ENCODE measurements at places on chromosomes 6 and 20.

- no peak for DNase-seq
These were observed 82.7 kb downstream of the SIM1 start for GRCh38 chr6:100382031-100382430.

DNA sequence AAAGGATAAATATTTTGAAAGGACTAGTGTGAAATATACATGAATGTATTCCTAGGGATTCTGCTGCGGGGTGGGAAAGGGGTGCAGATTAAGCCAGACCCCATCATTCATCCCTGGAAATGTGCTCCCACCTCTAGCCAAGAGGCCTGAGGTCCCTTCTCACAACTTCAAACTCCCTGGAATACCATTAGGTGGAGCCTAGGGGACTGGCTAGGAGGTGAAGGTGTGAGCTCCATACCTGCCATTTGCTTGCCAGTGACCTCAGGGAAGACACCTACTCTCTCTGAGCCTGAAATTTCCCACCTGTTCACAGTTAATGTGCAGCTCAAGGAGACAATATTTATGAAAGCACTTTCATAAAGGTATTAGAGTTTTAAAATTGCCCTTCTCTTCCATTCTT lies 4.7 kb upstream of the CCN2 start:
- no peak for DNase-seq

DNA sequence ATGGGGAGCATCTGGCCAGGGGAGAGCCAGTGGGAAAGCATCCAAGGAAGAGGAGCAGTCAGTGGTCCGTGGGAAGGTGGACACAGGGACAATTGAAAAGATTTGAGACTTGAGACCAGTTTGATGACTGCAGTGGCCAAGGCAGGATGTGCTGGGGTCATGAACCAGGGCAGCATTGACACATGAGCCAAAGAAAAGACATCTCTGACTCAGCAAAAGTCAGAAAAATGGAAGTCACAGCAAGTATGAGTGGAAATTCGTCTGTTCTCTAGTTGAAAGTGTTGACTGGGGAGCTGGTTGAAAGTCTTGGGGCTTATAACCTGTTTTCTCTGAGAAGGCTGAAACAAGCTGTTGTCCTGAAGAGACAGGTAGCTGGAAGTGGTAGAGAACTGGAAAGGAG lies 31.3 kb downstream of the RAB22A start:
- DNase-seq = no peak

- DNase-seq = no peak
These were observed 377.4 kb downstream of the PHF3 start for GRCh38 chr6:64013011-64013410.

- DNase-seq = no peak
These were observed 93.0 kb upstream of the POPDC3 start for GRCh38 chr6:105272786-105273185.

GRCh38 chr6:112983713-112984261 lies 636.7 kb downstream of the RFPL4B start:
- DNase-seq = no peak

DNA sequence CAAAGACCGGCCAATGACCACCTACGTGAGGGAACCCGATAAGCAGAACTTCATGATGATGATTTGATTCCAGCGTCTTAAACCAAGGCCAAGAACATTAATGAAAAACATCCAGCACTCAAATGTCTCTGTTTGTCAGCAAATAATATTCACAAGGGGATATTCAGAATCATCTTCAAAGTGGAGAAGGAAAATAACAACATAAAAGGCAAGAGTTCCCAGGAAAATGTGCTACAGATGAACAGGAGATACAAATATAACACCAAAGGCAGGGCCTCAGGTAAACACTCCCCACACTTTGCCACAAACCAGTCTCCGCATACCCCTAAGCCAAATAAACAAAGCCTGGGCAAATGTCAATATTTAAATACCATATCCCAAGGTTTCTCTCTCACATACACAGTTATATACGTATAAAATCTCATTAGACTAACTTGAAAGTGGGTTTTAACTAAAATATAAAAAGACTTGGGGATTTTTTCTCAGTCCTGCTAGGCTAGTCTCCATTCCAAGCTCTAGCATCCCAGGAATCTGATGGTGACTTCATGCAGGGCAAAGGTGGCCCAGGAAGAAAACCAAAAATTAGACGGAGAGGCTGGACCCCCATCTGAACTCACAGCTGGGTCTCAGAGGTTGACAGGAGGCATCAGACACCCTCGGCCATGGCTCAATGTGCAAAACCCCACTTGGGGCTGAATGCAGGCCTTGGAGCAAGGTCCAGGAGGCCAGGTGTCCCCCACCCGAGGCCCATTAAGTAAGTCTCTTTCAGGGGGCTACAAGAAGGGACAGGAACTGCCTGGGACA lies 32.1 kb downstream of the TRAM2 start:
- no peak for DNase-seq

- no peak for DNase-seq
These were observed 49.8 kb downstream of the MAP3K7 start for GRCh38 chr6:90537027-90537426.

GRCh38 chr20:833450-834150 lies at the start of gene FAM110A:
Gene FAM110A (plus strand): TSS chr20:833715. CDS start chr20:844805, 11,090 bp downstream.
- DNase-seq = peak; percentile 95

GRCh38 chr20:3340443-3340842 lies 67.0 kb downstream of the DNAAF9 start:
- no peak for DNase-seq

- no peak for DNase-seq
These were observed 135.1 kb upstream of the PMEPA1 start for GRCh38 chr20:57844626-57845596.

- peak; percentile 38 for DNase-seq
These were observed 33.2 kb upstream of the PNISR start for GRCh38 chr6:99458319-99458718.

- DNase-seq = no peak
These were observed 142.6 kb downstream of the CDH26 start for GRCh38 chr20:60100780-60101179.

DNA sequence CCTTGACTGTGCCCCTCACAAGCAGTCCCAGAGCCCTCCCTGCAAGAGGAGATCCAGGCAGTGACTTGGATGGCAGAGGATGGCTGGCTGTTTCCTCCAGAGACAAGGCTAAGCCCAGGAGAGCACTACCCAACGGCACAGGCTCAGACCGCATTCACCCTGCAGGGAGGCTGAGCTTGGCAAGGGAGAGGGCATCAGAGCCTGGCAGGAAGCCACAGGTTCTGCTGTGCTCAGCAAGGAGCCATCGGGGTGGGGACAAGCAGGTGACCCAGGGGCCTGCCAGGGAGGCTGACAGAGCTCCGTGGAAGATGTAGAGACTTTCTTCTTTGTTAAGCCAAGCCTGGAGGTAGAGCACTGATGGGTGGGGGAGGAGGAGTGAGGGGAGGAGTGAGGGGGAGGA lies 159.2 kb upstream of the CST7 start:
- no peak for DNase-seq

DNA sequence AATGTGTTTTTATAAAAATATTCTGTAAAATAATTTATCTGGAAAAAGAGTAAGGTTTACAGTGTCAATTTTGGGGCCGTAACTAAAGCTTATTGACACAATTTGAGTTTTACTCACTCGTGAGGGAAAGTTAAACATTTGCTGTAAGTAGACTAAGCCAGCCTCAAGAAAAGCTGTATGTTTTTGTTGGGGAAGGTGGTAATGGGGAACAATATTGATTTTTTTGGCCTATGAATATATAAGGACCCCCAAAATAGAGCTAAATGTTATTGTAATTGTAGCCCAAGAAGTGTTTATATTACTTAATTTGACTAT lies 1.4 kb downstream of the SENP6 start:
- no peak for DNase-seq

GRCh38 chr6:107435798-107436197 lies 23.6 kb downstream of the PDSS2 start:
- DNase-seq = no peak

DNA sequence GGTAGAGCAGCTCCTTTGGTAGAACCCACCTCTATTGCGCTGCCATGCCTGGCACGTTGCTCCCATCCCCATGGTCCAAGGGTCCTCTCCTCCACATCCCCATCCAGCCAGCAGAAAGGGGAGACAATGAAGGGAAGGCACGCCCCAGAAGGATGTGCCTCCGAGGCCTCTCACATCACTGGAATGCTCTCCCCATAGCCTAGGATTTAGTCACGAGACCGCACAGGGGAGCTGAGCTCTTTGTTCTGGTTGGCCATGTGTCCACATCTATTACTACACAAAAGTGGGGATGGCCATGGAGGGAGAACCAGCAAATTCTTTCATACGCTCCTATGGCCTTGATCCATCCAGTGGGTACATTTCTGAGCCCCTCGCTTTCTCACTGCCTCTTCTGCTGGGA lies 60.5 kb upstream of the SALL4 start:
- no peak for DNase-seq

- no peak for DNase-seq
These were observed 289.9 kb upstream of the ZFP64 start for GRCh38 chr20:52481443-52481842.

DNA sequence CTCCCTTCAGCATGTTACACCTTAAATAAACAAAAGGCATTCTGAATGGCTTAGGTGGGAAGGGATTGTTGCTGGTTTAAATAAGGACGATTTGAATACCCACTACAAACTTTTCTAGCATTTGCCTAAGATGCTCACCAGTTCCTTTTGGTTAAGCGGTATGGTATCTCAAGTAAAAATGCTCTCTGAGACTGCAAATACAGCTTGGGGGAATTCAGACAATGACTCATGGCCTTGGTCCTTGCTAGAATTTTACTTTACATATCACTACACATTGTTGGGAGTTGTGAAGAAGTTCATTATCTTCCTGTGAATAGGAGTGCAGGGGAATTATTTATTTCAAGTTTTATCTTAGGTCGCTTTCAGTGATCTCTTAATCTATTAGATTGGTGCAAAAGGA lies 670.7 kb downstream of the UTRN start:
- DNase-seq = peak; percentile 3

GRCh38 chr20:25320035-25320800 lies 70.4 kb downstream of the ABHD12 start:
- no peak for DNase-seq

GRCh38 chr6:83431545-83432155 lies 799 bp upstream of the ME1 start:
- DNase-seq = no peak

DNA sequence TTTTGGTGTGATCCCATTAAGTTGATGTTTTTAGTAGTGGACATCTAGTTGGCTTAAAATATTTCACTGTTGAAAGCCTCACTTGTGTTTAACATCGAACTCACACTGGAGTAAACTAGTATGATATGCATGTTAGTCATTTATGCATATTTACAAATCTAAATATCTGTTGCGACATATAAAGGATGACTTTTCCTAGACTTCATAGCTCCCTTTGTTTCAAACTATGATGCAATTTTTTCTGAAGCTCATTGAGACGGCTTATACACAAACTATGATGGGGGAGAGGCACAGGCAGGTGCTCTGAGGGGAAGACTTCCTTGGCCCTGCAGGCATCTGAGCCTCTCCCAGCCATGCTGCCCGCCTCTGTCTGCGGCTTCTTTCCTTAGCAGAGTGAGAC lies 11.8 kb upstream of the FOXC1 start:
- DNase-seq = no peak

Data from activated CD4-positive, alpha-beta T cell treated with anti-CD3 and anti-CD28 coated beads, Interleukin-2, Interleukin-4, amounts not matched to agents 100 ng/mL and 50 ng/mL, durations not matched to agents 16 hours and 8 hours (primary cell).